Sigmoid colon (tissue), 7 donors: ENCODE measurements at places on chromosomes 16 and 17. TPM values are rescaled to one million over a fixed set of nuclear protein-coding genes. Genes with fewer than 3 reads are reported as not detected.

Gene MCRIP2
- 63.4 TPM for total RNA-seq

Gene STAC2
- 0.36 TPM for total RNA-seq

Gene EVPLL
- not detected for total RNA-seq

Gene SRCAP
- total RNA-seq, result 13.2 TPM

Gene RDM1
- not detected for total RNA-seq

Gene MYCBPAP
- total RNA-seq, result 2.0 TPM

GRCh38 chr16:85366031-85366763 lies 246.9 kb upstream of the GSE1 start:
- no peaks in the 10 kb centered on the region for H3K27me3 ChIP-seq
- no peak overlapping the region for H3K4me3 ChIP-seq
- DNase-seq, result no peak
- H3K36me3 ChIP-seq, result no peaks in the 10 kb centered on the region
- H3K27ac ChIP-seq, result peak overlapping the region; percentile 83

- no peaks in the 10 kb centered on the region for H3K4me1 ChIP-seq
- no peaks in the 10 kb centered on the region for H3K36me3 ChIP-seq
- H3K4me3 ChIP-seq, result no peak overlapping the region
- H3K27ac ChIP-seq, result no peak overlapping the region
- no peak for DNase-seq
These were observed 89.7 kb downstream of the MGAT5B start for GRCh38 chr17:76957678-76958464.

- no peaks in the 10 kb centered on the region for H3K4me1 ChIP-seq
- peaks cover 3% of the 10 kb centered on the region for H3K27me3 ChIP-seq
- DNase-seq, result no peak
- no peak overlapping the region for H3K27ac ChIP-seq
These were observed 281.8 kb downstream of the HAPSTR1 start for GRCh38 chr16:9372934-9373890.

- no peak overlapping the region for H3K27ac ChIP-seq
- H3K27me3 ChIP-seq, result no peaks in the 10 kb centered on the region
These were observed 72.6 kb downstream of the SYCE1L start for GRCh38 chr16:77271532-77272426.

DNA sequence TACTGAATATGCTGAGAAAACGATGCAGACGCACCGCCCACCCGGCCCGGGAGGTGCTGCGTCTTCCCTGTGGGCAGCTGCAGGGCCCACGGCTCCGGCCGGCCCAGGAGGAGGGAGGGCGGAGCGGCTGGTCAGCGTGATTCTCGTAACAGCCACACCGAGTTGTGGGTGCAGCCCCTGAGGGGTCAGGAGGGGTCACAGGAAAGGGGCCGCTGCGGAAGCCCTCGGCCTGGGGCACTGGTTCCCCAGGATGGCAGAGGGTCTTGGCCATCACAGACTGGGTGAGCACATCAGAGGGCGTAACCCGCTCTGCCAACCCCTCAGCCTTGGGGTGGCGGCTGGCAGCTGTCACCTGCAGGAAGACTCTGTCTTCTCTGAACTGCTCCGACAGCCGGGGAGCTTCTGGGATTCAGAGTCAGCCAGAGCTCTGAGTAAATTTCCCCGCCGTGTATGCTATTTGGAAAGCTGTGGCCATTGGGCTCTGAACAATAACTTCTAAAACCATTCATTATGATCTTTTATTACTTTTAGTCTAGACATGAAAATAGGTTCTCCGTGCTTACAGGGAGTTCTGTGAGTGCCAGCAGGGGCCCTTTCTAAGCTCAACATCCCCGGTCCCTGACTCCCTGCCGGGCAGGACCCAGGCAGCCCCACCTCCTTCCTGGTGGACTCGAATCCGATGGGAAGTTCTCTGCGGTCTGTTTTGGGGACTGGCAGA lies 87.4 kb upstream of the CHMP6 start:
- H3K27ac ChIP-seq, result no peak overlapping the region
- no peaks in the 10 kb centered on the region for H3K27me3 ChIP-seq
- no peaks in the 10 kb centered on the region for H3K4me1 ChIP-seq
- no peak overlapping the region for H3K4me3 ChIP-seq
- no peak for DNase-seq

GRCh38 chr16:68422396-68422960 lies 25.8 kb downstream of the SMPD3 start:
- H3K4me3 ChIP-seq, result no peak overlapping the region
- H3K36me3 ChIP-seq, result no peaks in the 10 kb centered on the region
- H3K4me1 ChIP-seq, result no peaks in the 10 kb centered on the region
- H3K27ac ChIP-seq, result no peak overlapping the region
- no peaks in the 10 kb centered on the region for H3K27me3 ChIP-seq

- H3K27me3 ChIP-seq, result no peaks in the 10 kb centered on the region
- peaks cover 11% of the 10 kb centered on the region for H3K36me3 ChIP-seq
- DNase-seq, result peak; percentile 86
- H3K27ac ChIP-seq, result peak overlapping the region; percentile 96
- H3K4me1 ChIP-seq, result peaks cover 64% of the 10 kb centered on the region
These were observed 8.5 kb downstream of the ITGA3 start for GRCh38 chr17:50064253-50065001.

GRCh38 chr17:2436316-2436905 lies 35.6 kb upstream of the MNT start:
- DNase-seq, result no peak
- no peak overlapping the region for H3K27ac ChIP-seq
- H3K4me3 ChIP-seq, result no peak overlapping the region

GRCh38 chr17:16932611-16933010 lies 39.3 kb downstream of the TNFRSF13B start:
- no peak overlapping the region for H3K4me3 ChIP-seq
- H3K27me3 ChIP-seq, result no peaks in the 10 kb centered on the region
- no peak overlapping the region for H3K27ac ChIP-seq
- peak; percentile 32 for DNase-seq
- no peaks in the 10 kb centered on the region for H3K36me3 ChIP-seq

GRCh38 chr16:66334853-66335574 lies 31.5 kb upstream of the CDH5 start:
- no peak overlapping the region for H3K4me3 ChIP-seq
- H3K27me3 ChIP-seq, result peaks cover 6% of the 10 kb centered on the region
- no peaks in the 10 kb centered on the region for H3K36me3 ChIP-seq
- DNase-seq, result no peak

DNA sequence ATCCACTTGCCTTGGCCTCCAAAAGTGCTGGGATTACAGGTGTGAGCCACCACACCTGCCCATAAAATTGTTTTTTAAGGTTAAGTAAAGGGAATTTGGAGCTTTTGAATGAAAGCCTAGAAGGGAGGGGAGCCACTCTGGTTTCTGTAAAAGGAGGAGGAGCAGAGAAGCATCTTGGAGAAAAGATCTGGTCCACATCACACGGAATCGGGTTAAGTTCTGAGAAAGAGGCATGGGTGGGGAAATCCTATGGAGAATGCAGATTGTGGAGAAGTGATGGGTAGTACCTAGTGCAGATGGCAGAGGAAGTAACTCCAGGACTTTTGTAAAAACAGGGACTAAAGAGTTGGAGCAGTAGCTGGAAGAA lies 18.3 kb upstream of the CEP112 start:
- no peak overlapping the region for H3K4me3 ChIP-seq
- H3K36me3 ChIP-seq, result no peaks in the 10 kb centered on the region
- no peaks in the 10 kb centered on the region for H3K4me1 ChIP-seq
- DNase-seq, result no peak
- H3K27ac ChIP-seq, result no peak overlapping the region

DNA sequence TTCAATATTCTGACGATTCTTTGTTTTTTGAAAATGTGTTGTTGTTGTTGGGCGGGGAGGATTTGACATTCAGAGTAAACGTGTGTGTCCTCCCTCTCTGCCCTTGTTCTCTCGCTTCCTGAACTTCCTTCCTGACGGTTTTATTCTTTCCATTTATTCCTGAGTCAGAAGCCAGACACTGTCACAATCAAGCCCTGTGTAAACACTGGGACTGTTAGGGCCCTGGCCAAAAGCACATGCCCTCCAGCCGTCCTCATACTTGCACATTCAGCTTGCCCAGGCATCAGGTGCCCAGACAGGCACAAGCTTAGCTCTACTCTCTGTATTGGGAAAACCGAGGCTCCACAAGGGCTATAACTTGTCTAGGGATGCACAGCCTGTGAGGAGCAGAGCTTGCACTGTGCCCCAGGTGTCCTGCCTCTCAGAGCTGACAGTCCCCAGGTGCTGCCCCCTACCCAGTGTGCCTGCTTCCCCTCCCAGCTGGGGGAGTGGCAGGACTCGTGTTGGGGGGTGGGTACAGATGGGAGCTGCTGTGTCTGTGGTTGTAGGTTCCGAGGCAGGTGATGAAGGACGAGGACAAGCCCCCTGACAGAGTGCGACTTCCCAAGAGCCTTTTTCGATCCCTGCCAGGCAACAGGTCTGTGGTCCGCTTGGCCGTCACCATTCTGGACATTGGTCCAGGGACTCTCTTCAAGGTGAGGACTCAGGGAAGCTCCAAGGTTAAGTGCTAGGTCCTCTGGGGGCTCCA lies 9.7 kb downstream of the ADGRG3 start:
- H3K4me3 ChIP-seq, result no peak overlapping the region
- no peaks in the 10 kb centered on the region for H3K36me3 ChIP-seq
- H3K27ac ChIP-seq, result no peak overlapping the region

DNA sequence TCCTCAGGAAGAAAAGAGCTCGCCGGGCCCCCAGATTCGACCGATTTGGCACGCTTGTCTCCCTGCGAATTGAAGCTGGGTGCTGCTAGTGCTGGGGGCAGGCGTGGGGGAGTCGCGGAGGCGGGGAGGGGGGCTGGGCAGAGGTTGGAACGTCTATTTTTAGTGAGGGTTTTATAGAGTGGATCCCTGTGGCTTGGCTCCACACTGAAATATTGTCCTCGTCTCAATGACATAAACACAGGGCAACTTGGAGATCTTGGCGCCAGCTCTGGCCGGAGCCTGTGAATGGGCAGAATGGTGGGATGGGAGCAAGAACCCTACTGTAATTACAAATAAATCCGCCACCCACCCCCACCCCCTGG lies 15.7 kb upstream of the NOG start:
- no peak for DNase-seq
- H3K27me3 ChIP-seq, result no peaks in the 10 kb centered on the region
- H3K36me3 ChIP-seq, result no peaks in the 10 kb centered on the region
- H3K4me3 ChIP-seq, result peak overlapping the region; percentile 2
